ENCODE measurements at places on chromosomes 3 and 15.

GRCh38 chr3:176765382-176765900 lies 431.8 kb downstream of the TBL1XR1 start:
- no peak for DNase-seq

- no peak for DNase-seq
Measured at GRCh38 chr3:98529856-98530459, 1.8 kb upstream of the GPR15 start.

- no peak for DNase-seq
Measured at GRCh38 chr3:185929192-185930151, 8.3 kb downstream of the TRA2B start.

DNA sequence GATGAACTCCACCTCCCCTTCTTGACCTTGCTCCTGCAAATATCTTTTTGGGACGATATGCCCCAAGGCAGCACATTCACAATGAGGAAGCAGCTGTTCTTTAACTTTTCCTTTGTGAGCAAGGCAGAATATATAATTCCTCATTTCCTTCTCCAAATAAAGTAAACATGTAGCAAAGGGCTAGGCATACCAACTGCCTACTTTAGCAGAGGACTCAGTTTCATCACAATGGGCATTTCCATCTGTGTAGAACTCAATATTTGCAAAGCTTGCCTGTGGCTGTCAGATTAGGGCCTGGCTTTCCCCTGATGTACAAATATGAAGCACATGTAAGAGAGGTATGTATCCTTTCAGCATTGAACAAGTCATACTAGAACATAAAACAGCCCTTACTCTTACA lies 366.9 kb downstream of the RSL24D1 start:
- no peak for DNase-seq

DNA sequence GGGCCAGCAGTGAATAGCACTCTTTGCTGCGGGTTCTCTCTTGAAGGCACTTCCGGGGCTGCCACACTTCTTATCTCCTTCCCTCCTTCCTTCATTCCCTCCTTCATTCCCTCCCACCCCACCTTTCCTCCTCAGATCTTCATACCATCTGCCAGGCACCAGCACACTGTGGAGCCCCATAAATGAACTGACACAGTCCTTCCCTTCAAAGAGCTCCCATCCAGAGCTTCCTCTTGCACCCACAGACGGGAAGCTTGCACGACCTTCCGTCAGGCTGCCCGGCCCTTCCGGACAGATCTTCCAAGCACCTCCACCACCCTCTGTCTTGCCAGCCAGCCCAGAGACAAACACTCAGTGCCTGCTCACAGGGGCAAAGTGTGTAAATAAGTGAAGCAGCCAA lies 65.4 kb upstream of the HERC1 start:
- DNase-seq, result no peak

- DNase-seq, result peak; percentile 7
Measured at GRCh38 chr3:27591312-27592210, 107.4 kb upstream of the SLC4A7 start.

DNA sequence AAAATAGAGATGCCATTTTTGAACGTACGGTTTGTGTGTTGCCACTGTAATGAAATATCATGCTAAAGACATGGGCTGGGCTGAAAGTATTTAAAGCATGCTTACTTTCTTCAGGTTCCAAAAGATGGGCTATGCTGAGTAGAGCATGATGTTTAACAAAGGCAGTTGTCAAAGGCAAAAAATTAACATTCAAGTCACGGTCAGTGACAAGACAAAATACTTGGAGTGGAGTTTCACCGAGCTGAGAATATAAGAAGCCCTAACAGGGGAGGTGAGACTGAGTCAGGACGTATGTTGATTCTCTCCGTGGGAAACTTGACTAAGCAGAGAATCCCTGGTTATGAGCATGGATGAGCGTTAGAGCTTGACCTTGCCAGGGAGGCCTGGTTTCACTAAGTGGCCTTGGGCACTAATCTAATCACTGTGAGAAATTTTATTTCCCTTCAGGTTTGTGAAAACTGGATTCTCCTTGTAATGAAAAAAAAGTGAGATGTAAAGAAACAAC lies 218.2 kb upstream of the ADAMTS9 start:
- no peak for DNase-seq

DNA sequence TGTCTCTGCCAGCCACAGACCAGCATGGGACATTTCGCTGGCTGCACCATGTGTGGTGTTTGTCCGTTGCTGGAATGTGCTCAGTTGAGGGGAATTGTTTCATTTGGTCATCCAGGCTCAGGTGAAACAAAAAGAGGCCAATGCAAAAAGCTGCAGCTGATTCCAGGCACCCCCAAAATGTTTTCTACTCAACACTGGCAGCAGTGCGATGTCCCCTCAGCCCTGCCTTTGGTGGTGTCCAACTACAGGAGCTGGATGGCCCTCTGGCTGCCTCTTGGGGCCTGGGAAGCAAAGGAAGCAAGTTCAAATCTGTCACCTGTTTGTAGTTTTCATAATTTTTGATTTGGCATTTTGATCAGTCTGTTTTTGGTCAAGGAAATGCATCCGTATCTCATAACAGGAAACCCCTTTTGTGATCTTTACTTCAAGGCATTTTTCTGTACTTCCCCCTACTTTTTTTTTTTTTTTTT lies 141.8 kb downstream of the EEFSEC start:
- no peak for DNase-seq

GRCh38 chr3:10467904-10468612 lies 37.3 kb downstream of the ATP2B2 start:
- no peak for DNase-seq

- no peak for DNase-seq
Measured at GRCh38 chr3:14617508-14618023, 34.0 kb upstream of the CCDC174 start.

Data from stimulated activated CD4-positive, alpha-beta T cell treated with anti-CD3 and anti-CD28 coated beads, TNF-alpha, amount 100 ng/mL, for 4 hours (primary cell).